ENCODE measurements at places on chromosomes 16 and 17.

- DNase-seq = no peak
These were observed 7.0 kb downstream of the SLC5A2 start for GRCh38 chr16:31489616-31490584.

DNA sequence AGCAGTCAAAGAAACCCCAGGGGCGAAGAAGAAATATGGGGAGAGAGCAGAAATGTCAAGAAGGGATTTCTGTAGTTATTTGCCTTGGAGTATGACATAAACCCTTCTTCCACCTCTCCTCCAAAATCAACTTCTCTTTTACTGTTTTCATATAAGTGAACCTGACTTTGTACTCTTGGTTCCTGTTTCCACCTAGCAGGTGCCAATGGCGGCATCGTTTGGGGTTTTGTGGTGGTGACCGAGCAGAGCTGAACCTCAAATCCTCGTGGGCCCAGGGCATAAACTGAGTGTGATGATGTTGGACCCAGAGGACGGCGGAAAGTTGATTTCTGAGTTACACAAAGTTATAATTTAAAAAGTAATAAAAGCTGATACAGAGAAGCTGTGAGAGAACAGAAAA, 39.6 kb upstream of the PSMD7 start:
- DNase-seq = peak; percentile 20

- no peak for DNase-seq
These were observed 89.0 kb downstream of the SLC39A11 start for GRCh38 chr17:73003487-73003886.

DNA sequence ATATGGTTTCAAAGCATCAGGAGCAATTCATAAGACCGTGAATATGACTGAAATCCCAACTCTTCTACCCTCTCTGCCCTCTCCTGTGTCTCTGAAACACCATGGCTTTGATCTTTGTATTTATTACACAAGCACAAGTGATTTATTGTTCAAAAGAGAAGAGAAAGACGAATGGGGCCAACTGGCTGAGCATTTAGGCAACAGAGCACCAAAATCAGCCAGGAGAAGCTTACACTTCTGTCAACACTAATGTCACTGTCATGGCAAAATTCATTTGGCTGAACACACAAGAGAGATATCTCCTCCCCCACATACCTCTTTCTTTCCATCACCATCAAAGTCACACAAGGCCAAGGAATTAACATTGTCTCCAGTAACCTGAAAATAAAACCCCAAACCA, 9.3 kb downstream of the BBS2 start:
- DNase-seq = no peak

GRCh38 chr17:3546521-3546920, 11.1 kb downstream of the TRPV3 start:
- DNase-seq = no peak

- DNase-seq = no peak
These were observed 5.3 kb downstream of the SHPK start for GRCh38 chr17:3630781-3631180.

GRCh38 chr17:9457005-9457404, 118.6 kb downstream of the STX8 start:
- DNase-seq = no peak

DNA sequence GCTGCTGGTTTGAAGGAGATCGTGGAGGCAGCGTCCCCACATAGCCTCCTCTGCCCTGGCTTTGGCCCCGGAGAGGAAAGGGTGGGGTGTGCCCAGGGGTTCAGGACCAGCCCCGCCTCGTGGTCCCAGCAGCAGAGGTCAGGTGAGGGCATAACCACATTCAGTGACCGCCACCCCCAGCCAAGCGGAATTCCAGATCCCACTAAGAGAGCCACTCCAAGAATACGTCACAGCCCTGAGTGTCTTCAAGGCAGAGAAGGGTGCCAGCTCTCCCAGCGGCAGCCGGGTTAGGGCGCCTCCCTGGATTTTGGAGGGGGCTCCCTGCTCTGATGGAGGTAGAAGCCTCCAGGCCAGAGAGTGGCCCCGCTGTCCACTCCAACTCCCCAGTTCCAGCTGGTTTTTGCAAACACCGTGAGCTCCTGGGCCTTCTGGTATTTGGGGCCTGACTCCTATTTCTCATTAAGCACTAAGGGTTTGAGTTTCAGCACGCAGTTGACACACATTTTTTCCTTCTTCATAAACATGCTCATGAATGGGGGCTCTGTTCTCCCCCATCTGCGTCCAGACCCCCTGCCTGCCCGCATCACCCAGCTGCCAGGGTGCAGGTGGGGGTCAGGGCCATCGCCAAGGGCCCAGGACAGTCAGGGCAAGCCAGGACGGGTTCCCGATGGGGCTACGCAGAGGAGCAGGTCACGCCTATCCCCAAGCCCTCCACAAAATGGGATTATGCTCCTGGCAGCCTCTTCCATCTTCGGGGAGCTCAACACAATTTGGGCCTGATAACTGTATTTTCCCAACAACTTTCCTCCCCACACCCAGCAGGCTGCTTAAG, 98.4 kb upstream of the PLCG2 start:
- DNase-seq = no peak

DNA sequence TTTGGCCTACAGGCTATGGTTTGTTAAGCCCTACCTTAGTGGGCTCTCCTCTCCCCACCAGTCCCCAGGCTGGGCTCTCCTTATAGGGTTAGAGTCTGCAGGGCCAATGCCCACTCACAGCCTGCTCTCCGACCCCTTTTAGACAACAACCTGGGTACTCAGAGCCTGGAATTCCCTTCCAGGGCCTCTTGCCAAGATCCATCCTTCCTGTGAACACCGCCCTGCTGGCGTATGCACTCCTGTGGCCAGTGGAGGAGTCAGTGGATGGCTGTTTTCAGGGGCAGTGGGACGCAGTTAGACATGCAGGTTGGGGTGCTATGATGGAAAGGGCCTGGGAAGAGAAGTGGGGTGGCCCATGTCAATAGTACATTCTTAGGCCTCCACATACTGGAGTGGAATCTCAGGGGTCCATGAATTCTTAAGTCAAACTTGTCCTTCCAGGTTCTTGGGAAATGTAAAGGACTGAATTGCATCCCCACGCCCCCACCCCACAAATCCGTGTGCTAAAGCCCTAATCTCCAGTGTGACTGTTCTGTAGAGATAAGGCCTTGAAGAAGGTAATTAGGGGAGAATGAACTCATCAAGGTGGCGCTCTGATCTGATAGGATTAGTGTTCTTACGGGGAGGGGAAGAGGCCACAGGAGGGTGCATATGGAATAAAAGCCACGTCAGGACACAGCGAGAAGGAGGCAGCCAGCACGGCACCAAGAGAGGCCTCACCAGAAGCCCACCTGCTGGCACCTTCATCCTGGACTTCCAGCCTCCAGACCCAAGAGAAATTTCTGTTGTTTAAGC, 81.6 kb upstream of the CACNG5 start:
- DNase-seq = no peak

DNA sequence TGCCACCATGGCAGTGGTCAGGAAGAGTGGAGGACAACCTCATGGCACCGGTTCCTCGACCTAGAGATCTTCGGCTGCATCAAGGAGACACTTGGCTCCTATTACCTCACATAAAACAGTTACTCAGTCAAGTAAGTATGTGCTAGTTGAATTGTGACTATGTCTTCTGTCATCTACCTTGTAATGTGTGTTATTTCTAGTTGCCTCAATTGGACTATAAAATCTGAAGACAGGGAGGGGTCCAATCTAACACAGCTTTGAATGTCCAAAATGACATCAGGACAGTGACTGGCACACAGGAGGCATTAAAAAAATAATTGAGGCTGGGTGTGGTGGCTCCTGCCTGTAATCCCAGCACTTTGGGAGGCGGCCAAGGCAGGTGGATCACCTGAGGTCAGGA, 17.2 kb downstream of the C16orf86 start:
- DNase-seq = no peak

DNA sequence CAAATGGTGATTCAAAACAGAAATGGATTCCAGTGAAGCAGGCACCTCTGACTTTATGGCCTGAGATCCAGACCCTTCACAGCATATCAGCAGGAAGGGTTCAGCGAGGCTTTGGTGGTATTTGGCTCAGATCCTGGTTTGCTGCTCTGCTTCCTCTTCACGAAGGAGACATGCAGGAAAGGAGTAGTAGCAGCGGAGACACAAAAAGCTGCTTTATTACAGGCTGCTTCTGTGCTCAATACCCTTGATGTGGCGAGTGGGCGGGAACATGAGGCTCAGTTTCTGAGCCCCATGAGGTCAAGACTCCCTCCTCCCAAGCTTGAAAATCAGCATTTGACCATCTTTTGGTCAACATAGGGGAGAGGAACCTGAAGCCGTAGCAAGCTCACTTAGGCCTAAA, 213.3 kb upstream of the AXIN2 start:
- DNase-seq = no peak

- peak; percentile 64 for DNase-seq
These were observed 200.5 kb downstream of the ZFHX3 start for GRCh38 chr16:72847187-72848027.
